Left hindlimb (tissue), 1 donor: ENCODE measurements at places on chromosomes 13 and 19.

GRCh38 chr19:14402332-14403144 is 16.6 kb downstream of the DDX39A start:
- DNase-seq: no peak

DNA sequence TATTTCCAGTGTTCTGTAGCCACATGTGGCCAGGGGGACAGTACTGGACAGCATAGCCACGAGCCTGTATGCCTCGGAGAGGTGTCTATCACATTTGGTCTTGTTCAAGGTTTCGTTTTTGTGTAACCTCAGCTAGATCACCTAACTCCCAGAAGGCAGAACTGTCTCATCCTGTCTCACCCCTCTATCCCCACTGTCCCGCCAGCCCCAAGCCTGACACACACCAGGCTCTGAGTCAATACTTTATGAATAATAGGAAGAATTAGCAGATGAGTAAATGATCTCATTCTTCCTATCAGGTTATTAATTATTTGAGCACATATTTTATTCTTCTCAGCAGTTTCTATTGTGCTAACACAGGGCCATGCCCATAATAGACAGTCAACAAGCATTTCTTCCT is 132.2 kb downstream of the NUFIP1 start:
- DNase-seq: no peak

DNA sequence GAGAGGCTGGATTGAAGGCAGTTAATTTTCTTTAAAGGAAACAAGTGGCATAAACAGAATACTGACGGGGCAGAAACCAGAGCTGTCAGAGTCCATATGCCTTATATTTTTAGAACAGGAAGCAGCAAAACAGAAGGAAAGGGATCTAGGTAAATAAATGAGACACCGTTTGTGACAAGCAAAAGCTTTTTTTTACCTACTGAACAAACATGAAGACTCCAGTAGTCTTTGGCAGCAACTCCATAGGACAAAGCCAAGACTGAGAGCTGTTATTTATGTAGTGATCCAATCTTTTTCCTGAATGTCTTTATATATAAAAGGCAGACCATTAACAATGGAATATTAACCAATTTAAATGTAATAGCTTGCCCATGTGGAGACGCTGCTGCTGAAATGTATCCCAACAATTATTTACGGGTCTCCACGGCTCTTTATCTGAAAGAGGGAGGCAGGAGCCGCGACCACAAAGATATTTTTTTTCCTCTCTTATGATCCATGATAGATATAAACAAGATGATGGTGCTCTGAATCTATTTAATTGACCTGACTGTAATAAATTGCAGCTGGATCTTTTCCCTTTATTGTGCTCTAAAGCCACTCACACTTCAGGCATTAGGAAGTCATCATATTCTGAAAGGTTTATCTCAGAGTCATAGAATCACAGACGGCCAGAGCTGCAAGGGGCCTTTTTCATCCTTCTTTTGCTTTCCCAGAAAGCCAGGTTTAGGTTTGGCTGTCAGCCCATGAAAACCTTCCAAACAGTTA is 687.8 kb downstream of the EFNB2 start:
- no peak for DNase-seq

DNA sequence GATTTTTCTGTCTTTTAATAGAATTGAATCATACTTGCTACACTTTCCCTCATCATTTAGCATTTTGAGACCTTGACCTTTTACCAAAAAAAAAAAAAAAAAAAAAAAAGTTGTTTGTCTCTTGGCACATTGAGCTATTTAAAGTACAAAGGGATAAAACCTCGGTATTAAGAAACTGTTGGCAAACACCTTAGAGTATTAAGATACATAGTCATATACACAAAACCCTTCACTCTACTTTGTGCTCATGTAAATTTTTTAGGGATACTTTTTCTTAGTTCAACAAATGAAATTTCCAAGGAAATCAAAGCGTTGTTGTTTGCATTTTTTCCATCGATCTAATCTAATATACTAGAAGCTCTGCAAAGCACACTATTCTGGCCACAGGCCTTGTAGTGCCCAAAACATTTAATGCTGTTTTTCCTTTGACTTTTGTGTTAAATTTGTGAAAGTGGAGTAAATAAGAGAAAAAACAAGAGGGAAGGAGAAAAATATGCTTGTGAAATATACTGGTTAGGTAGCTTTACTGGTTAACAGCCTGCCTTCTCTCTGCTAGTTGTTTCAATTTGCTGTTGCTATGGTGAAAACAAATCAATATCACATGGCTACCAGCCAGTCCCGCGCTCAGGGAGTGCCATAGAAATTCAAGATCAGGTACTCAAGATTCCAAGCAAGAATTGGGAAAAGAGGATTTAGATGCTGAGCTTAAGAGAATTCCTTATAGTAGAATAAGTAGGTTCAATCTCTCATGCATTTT is 2.6 kb downstream of the MBNL2 start:
- DNase-seq: peak; percentile 63

- DNase-seq: peak; percentile 93
These were observed 36.5 kb upstream of the ZNF527 start for GRCh38 chr19:37334179-37335071.

DNA sequence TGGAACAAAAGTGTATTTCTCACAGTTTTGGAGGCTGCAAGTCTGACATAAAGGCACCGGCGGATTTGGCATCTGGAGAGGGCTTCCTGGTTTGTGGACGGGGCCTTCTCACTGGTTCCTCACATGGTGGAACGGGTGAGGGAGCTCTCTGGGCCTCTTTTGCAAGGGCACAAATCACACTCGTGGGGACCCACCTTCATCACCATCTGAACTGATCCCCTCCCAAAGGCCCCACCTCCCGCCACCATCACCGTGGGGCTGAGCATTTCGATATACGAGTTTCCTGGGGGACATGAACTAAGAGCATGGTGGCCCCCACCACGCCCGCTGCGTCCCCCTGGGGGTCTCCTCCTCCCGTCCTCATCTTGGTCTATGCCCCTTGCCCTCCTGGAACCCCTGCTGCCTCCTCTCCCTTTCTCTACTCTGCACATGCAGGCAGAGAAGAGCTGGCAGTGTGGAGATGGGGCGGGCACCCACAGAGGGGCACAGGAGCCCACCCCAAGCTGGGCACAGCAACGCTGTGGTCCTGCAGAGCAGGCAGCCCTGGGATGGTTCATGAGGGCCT is 20.8 kb upstream of the SPACA7 start:
- DNase-seq: no peak

- peak; percentile 31 for DNase-seq
These were observed at the start of gene SLC27A5 for GRCh38 chr19:58511353-58512208. TSS of gene SLC27A5 (minus strand) at chr19:58511992. CDS start at chr19:58511955, 37 bp downstream.

- no peak for DNase-seq
These were observed 13.3 kb downstream of the EFNB2 start for GRCh38 chr13:106522112-106522705.

- peak; percentile 76 for DNase-seq
These were observed 8.1 kb downstream of the PIK3R2 start for GRCh38 chr19:18160971-18161635.

DNA sequence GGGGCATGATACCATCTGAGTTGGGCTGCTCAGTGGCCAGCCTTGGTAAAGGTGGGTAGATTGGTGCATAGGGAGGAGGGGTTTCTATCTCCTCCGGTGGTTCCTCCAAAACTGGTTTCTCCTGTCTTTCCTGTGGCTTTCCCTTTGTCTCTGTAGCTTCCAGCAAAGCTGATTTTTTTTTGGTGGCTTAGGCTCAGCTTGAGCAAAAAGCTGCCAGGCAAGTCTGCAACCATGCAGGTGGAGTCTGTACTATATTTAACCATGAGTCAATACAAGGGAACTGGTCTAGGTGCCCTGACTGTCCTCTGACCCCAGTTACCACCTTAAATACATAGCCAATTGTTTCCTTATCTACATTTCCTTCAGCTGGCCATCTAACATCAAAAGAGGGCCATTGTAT is 64.0 kb upstream of the ZNF681 start:
- no peak for DNase-seq

- no peak for DNase-seq
These were observed 12.0 kb downstream of the FPR2 start for GRCh38 chr19:51772977-51773376.

DNA sequence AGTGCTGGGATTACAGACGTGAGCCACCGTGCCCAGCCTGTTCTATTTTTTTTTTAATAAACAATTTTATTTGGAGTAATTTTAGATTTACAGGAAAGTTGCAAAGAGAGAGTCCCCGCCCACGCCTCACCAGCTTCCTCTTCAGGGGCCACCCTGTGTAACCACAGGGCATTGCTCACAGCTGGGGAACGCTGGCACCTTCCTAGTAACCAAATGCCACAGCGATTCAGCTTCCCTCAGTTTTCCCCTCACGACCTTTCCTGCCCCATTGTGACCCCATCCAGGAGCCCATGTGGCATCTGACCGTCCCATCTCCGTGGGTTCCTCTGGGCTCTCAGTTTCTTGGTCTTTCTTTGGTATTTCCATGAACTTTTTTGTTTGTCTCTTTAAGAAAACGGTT is 83.9 kb downstream of the GNG7 start:
- no peak for DNase-seq

DNA sequence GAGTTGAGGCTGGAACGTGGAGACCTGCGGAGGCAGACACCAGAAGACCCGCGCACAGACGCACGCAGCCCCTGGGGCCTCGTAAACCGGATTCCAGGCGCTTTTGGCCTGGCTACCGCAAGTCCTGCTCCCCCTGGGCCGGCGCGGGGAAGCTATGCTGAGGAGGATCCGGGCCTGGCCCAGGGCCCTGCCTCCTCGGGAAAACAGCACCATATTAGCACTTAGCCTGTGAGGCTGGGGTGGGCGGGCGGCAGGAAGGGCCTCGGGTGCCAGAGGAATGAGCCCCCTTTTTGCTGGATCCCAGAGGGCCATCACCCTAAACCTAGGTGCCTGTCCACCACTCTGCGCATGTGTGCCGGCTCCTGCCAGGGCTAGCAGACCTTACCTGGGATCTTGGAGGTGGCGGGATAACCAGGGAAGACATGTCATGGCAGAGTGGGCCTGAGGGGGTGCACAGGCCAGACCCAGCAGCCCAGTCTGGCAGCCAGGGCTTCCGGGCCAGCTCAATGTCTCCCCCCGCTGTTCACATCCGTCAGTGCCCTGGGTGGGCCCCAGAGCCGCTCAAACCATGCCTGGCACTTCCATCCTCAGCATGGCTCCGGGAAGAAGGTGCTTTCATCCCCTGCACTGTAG is 7.3 kb downstream of the ELOF1 start:
- DNase-seq: no peak

- DNase-seq: peak; percentile 59
These were observed 2.2 kb downstream of the PDE4C start for GRCh38 chr19:18223860-18224524.

- DNase-seq: no peak
These were observed 474 bp upstream of the IFT88 start for GRCh38 chr13:20566468-20566897.
